ENCODE measurements at places on chromosomes 7 and 10. TPM values are rescaled to one million over a fixed set of nuclear protein-coding genes. Genes with fewer than 3 reads are reported as not detected.

GRCh38 chr10:28508304-28508925 is 24.5 kb upstream of the WAC start:
- no peak for DNase-seq

DNA sequence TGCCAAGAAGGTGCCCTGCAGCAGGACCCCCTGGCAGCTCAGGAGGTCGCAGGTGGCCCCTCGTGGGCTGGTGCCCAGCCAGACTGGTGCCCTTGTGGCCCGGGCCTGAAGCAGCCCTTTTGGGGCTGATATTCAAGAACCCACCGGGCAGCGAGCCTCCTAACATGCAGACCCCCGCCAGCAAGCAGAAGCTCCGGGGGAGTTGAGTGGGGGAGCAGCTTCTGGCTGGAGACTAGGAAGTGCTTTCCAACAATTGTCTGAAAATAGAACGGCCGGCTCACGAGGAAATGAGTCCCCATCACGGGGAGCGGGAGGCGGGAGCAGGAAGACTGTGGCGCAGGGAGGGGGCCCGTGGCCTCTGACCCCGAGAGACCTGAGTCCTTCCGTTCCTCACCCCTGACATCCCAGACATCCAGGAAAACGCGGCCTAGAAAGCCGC is 9.5 kb upstream of the INTS1 start:
- DNase-seq = no peak

DNA sequence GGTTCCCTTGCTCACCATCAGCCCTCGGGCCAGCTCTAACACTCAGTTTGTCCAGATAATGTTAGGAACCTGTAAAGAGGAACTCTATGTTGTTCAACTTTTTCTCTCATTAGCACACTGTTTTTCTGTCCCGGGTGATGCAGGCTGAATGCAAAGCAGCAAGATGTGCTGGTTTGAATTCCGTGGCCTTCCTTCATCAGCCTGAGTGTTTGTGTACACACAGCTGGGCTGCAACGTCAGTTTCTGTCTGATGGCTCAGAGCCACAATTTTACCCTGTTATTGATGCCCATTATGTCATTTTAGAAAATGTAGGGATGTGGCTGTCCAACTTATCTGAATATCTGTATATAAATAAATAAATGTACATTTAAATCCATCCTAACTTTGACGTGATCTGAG is 152.0 kb downstream of the PLPP4 start:
- no peak for DNase-seq

The C1QL3 gene
- total RNA-seq = not detected

The OR6B1 gene
- not detected for total RNA-seq

The OR9A2 gene
- not detected for total RNA-seq
